ENCODE measurements at places on chromosomes 12 and 14.

- DNase-seq = no peak
Measured at GRCh38 chr12:123335490-123335889, 29.2 kb downstream of the SBNO1 start.

DNA sequence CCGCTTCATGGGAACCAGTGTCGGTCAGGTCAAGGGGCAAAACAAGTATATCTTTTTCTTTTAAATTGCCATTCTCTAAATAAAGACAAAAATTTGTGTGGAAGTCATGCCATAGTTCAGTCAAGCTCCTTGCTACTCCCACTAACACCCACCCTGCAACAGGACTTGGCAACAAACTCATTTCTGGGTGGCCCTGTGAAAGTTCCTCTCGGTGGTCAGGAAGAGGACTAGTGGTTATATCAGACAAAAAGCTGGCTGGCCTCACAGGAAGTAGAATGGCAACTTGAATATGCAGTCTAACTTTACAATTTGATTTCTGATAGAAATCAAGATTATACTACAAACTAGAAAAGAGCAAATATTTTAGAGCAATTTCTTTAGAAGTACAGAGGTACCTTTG lies 11.2 kb downstream of the DHRS7 start:
- no peak for DNase-seq

- DNase-seq = no peak
Measured at GRCh38 chr14:29054119-29054518, 287.5 kb downstream of the FOXG1 start.

GRCh38 chr12:29781188-29781587 lies 2.6 kb downstream of the TMTC1 start:
- DNase-seq = no peak

DNA sequence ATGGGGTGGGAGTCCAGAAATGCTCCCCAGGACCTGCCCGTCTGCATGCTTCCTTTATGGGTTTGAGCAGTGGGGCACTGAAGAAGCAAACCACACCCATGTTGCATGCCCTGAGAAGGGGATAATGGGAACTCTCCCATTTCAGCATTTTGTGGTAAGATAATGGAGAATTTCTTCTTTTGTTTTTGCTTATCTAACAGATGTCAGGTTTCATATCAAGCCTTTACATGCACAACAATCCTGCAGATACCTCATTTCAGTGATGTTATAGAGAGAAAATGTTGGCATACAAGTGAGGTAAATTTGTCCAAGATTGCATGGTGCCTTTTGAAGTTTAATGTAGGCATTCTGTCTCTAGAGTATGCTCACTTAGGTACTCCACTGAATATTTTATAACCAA lies 177.0 kb downstream of the ALX1 start:
- DNase-seq = no peak

GRCh38 chr14:76267322-76268046 lies 108.5 kb upstream of the ESRRB start:
- peak; percentile 8 for DNase-seq

GRCh38 chr12:122395319-122395718 lies 27.1 kb downstream of the CLIP1 start:
- DNase-seq = no peak

DNA sequence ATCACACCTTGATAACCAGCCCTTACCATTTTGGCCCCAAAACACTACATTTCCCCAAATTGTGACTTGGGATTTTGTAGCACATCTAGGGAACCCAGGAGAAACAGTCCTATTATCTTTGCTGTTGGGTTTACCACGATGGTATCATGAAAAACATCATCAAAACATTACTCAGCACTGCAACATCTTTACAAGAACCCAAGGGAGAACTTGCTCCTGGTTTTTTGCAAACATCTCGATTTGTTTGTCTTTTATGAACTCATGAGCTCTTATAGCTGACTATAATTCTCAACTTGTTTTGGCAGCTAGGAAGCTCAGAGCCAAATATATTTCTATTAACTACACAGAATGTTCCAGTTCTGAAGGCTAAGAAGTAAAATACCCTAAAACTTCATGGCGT lies 65.7 kb downstream of the TBX5 start:
- no peak for DNase-seq

DNA sequence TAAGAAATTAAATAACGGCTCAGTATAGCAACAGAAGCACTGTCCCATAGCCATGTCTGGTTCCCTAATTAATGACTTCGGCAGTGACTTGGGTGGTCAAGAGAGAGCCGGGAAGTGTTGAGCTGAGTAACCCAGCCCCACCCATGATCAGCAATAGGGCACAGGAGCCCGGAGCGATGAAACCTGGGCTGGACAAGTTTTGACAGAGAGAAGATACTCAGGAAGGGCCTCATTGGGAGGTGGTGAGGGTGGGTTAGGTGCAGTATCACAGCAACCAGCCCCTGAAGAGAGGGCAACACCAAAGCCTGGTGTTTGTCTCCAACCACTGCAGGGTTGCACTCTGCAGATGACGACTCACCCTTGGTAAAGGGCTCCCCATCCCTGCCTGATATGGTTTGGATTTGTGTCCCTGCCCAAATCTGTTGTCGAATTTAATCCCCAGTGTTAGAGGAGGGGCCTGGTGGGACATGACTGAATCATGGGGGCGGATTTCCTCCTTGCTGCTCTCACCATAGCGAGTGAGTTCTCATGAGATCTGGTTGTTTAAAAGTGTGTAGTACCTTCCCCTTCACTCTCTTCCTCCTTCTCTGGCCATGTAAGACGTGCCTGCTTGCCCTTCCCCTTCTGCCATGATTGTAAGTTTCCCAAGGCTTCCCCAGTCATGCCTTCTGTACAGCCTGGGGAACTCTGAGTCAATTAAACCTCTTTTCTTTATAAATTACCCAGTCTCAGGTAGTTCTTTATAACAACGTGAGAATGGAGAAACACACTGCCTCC lies 124.9 kb upstream of the MED13L start:
- DNase-seq = no peak

DNA sequence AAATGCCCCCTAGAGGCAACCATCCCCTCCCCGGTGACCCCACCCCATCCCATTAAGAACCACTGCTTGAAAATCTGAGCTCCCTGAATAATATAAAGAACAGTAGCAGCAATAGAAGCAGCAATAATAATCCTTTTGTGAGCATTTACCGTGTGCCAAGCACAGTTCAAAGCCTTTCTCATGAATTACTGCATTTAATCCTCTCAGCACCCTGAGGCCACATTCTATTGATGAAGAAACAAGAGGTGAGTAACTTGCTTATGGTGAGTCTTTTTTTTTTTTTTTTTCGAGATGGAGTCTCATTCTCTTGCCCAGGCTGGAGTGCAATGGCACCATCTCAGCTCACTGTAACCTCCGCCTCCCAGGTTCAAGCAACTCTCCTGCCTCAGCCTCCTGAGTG lies 65.0 kb downstream of the KCNK10 start:
- DNase-seq = no peak

DNA sequence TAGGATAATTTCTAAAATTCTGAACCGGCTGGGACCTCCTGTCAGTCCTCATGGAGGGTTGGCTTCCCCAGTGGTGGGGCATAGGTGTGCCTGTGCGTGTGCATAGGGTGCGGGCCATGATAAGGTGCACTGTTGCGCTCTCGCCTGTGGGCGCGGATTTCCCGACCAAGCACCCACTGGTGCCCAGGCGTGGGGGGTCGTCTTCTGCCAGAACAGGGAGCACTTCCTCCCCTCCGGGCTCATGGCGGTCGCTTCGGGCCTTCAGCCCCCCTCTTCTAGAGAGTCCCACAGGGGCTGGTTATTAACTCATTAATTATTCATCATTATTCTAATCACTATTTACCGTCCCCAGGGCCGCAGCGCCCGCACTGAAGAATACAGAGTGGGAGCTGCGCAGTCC lies 2.8 kb downstream of the C1QL4 start:
- no peak for DNase-seq

- no peak for DNase-seq
Measured at GRCh38 chr14:51289169-51289568, 49.1 kb downstream of the TMX1 start.

DNA sequence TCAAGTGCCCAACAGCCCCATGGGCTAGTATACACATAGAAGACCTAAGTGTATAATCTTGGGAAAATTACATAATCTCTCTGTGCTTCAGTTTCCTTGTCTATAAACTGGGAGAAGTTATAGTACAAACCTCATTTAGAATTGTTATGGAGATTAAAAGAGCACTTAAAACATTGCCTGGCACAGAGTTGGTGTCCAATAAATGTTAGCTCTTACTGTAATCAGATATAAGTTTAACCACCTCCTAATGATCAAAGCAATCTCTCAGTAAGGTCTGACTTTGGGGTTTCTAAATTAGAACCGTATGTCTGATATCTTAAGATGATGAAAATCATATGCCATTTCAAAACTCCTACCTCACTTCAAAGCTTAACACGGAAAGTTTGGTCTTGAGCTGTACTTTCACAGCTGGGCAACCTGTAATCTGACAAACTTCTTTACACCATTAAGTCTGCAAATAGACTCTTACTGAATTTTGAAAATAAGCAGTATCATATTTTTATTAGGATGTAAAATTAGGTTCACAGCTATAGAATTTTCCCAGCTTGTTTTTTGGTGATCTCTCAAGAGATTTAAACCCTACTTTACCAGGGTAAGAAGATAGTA lies 58.6 kb upstream of the MYBPC1 start:
- no peak for DNase-seq

GRCh38 chr12:104656921-104657320 lies 200.2 kb downstream of the CHST11 start:
- DNase-seq = no peak

DNA sequence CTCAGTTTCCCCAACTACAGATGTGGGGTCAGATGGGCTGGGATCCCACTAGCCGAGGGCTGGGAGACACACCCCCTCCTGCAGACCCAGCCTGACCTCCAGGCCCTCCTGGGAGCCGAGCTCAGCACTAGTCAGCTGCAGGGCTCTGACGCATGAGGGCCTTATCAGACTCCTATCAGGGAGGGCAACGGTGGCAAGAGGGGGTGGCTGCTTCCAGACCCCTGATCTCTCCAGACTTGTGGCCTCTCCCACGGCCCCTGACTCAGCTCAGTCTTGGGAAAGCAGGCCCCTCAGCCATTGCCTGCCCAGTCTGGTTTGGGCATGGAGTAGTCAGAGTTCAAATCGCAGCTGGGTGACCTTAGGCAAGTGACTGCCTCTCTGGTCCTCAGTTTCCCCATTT lies 2.5 kb downstream of the RASAL1 start:
- no peak for DNase-seq

- DNase-seq = no peak
Measured at GRCh38 chr14:64915029-64915424, 772 bp downstream of the CHURC1 start.

DNA sequence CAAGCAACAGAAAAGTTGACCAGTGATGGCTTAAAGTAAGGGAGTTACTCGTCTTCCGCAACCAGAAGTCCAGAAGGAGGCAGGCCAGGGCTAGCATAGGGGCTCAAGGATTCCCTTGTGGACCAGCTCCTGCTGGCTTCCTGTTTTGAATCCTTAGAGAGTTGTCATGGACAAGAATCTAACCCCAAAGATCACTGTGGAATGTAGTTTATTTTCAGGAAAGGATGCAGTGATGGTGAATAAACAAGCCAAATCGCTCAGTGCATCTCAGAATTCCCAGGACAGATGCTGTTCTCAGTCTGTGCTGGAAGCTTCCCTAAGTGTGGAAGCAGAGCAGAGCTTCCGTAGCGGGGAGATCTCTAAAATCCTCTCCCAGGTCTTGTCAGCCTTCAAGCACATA lies 311.3 kb downstream of the C12orf75 start:
- DNase-seq = no peak

DNA sequence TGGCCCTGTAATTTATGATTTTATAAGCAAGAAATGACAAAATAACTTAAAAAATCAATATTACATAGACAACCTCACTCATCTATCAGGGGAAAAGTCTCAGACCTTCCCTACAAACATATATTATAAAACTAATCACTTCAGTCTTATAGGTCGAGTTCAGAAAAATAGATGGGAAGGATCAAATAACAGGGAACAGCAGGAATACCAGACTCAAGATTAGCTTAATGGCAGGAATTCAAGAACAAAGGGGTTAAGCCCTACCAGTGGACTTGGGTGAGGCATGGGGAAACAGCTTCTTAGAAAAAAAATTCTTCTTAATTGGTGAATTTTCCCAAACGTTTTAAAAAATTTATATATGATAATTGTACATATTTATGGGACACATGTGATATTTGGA lies 51.6 kb upstream of the CRY1 start:
- DNase-seq = no peak

GRCh38 chr14:37263656-37264236 lies 66.0 kb downstream of the MIPOL1 start:
- DNase-seq = no peak

- no peak for DNase-seq
Measured at GRCh38 chr14:72800296-72800695, 93.6 kb downstream of the DPF3 start.
